ENCODE measurements at places on chromosomes 5 and 9.
A peak's percentile ranks its signal among the peaks of the same experiment; 100 is the strongest.

GRCh38 chr5:17252543-17252942 lies 35.1 kb downstream of the BASP1 start:
- DNase-seq: no peak

DNA sequence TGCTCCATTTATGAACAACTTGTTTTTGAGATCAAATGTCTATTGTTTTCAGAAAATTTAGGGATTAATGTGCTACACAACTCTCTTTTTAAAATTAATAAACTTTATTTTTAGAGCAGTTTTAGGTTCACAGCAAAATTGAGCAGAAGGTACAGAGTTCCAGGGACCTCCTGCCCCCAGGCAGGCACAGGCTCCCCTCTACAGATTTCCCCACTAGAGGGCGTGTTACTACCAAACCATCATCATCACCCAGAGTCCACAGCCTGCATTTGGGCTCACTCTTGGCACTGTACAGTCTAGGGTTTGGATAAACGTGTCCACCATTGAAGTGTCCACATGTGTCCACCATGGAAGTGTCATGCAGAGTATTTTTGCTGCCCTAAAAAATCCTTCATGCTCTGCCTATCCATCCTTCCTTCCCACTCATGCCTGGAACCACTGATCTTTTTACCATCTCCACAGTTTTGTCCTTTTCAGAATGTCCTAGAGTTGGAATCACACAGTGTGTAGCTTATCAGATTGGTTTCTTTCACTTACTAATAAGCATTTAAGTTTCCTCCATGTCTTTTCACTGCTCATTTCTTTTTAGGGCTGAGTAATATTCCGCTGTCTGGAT lies 61.7 kb downstream of the MRPL36 start:
- no peak for DNase-seq

DNA sequence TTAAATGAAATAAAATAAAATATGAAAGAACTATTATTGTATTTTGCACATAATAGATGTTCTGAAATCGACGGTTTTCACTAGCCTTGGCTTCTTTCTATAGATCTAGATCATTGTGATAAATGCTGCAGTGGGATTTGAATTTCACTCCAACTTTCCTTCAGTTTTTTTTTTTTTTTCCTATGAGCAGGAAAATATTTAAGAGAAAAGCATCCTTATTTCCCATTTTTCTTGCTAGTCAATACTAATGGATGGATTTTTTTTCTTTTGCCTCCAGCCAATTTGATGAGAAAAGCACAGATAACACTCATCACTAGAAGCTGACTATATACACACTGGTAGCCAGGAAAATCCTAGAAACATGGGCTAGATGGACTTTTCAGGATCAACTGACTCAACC lies 249.0 kb downstream of the NFIB start:
- no peak for DNase-seq

DNA sequence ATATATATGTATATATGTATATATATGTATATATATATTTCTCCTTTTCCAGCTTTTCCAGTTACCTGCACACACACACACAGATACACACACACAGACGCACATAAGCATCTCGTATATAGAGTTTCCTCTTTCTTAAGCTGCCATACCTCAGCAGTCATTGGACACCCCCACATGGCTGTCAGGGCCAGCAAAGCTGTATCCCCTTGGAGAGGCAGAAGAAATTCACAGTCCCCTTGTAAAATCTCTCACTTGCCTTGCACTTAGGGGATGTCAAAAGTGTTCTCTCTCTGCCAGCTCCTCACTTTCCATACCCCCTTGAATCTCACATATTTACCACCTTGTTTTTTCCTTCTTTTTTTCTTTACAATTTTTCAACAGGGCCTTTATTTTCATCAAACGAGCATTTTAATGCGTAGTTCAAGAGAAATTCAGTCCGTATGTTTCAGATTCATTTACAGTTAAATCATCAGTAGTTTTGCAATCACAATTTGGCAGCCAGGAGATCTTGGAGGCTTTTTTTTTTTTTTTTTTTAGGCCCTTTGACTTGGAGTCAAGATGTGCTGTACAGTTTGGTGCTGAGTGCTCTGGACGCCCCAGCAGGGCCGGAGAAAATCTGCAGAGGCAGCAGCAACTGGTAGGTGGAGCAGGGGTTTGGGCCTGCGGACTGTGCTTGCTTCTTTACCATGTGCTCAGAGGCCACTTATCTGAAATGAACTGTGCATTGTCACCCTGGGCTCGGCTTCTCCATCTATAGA lies 244.9 kb upstream of the KLF4 start:
- no peak for DNase-seq

DNA sequence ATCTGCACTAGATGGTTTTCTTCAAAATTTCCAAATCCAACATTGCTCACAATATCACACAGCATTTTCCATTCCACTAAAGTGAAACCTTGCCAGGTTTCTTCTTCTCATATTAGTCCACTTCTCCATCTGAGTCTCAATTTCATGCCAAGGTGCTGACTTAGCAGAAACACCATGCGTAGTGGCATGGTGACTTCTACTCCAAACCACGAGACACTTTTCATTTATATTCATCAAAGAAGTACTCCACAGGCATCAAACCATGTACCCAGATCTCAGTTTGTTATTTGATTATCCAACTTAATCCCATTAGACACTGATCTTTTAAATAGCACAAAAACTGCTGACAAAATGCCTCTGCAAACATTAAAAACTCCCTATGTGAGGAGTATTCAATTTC lies 233.4 kb upstream of the ITGA1 start:
- DNase-seq: no peak

- no peak for DNase-seq
Observed at GRCh38 chr5:87278590-87279100, 11.0 kb downstream of the RASA1 start.

- no peak for DNase-seq
Observed at GRCh38 chr9:7058473-7058872, 300.7 kb downstream of the KDM4C start.

GRCh38 chr5:5313101-5313635 lies 109.3 kb upstream of the ICE1 start:
- DNase-seq: no peak

DNA sequence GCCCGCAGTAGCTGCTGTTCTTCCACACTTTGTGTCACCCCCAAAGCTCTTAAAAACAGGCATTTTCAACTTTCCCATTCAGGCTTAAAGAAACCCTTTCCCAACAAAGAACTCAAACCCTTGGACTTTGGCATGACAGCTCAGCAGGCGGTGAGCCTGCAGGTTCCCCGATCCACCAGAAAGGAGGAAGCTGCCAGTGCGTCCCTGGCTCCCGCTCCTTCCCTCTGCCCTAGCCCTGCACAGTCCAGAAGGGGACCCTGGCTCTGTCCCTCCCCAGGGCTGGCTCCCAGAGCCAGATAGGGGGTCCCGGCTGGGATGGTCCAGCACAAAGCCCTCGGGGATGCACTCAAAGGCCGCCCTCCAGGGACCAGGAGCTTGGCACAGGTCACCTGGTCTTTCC lies 9.6 kb downstream of the SLC9A3 start:
- no peak for DNase-seq

GRCh38 chr5:1436681-1437080 lies 8.6 kb downstream of the SLC6A3 start:
- no peak for DNase-seq

GRCh38 chr5:130870691-130871090 lies 294.4 kb downstream of the HINT1 start:
- no peak for DNase-seq

DNA sequence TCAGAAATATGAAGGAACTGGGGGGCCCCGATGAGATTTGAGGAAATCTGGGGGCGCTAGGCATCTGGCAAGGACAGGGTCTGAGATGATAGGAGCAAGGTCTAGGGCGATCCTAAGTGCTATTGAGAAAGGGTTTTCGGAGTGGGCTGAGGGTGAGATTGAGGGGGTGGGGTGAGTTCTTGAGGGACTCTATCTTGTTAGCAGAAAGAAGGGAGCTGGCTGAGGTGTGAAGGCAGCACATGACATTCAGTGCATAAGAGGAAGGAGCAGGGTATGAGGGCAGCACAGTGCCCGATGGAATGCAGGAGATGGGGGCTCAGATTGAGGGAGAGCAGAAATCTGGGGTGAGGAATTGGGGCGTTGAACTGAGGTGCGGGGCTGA lies 640 bp downstream of the TRIM32 start:
- DNase-seq: no peak

DNA sequence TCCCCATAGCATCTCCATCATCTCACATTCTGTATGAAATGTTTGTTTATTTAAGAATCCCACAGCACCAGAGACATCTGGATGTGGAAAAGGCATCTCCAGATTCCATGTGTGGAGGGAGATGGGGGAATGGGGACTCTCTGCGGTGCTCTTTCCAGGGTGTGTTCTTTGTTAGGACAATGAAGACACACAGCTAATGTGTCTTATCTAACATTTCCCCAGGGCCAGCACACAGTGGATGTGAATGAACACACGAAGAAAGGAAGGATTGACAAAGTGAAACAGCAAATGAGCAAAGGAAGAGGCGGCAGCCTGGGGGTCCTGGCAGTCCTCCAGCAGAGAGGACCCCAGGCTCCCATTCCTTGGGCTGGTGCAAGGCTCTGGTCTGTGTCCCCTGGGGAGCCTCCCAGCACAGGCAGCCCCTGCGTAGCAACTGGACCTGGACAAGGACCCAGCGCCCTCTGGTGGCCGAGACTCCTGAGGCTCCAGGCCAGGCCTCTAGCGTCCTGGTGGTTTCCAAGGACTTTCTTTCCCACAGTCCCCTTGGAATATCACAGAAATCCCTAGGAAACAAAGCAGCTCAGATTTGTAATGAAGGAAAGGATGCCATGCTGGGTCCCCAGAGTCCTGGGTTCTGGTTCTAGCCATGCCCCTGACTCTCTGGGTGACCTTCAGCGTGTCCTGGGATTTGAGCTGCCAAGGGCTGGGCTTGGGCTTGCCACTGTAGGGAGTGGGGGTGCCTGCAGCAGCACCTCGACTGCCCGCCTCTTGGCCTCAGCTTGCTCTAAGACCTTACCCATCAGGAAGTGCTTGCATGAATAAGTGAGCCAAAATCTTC lies 3.5 kb upstream of the PDLIM7 start:
- peak; percentile 65 for DNase-seq

- DNase-seq: no peak
Observed at GRCh38 chr5:120546922-120547321, 82.8 kb downstream of the PRR16 start.

GRCh38 chr5:136203303-136203922 lies 10.5 kb upstream of the SMIM32 start:
- no peak for DNase-seq

- no peak for DNase-seq
Observed at GRCh38 chr9:75889977-75890471, 449 bp upstream of the PCSK5 start.

DNA sequence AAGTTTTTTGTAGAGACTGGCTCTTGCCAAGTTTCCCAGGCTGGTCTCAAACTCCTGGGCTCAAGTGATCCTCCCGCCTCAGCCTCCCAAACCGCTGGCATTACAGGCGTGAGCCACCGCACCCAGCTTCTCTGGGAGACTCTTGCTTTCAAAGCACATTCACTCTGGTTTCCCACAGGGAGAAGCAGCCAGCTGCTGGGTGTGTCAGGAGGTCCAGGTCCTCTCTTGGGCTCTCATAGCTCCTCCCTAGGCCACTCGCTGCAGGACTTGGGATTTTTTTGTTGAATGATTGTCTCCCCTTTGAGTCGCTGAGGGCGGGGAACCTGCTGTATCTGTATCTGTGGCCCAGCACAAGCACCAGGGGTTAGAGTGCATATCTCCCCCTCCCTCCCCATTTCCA lies 68.4 kb upstream of the RAPGEF1 start:
- DNase-seq: no peak

GRCh38 chr9:114496011-114496410 lies 9.3 kb downstream of the WHRN start:
- DNase-seq: no peak

DNA sequence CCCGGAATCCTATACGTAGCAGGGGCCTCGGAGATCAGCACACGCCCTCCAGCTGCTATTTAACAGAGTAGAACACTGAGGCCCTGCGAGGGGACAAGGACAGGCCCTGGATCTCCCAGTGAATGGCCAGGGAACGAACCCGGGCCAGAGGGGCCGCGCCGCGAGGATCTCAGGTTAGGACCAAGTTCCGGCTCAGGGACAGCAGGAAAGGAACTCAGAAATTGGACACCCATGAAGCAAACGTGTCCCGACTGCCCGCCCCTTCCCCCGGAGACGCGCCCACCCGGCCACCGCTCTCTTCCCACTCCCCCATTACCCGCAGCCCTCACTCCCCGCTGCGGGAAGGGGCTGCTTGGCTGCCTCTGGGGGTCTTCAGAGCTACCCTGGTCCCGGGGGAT lies 1.0 kb upstream of the FOXE1 start:
- no peak for DNase-seq

GRCh38 chr5:172144931-172145869 lies 42.8 kb downstream of the STK10 start:
- DNase-seq: no peak

DNA sequence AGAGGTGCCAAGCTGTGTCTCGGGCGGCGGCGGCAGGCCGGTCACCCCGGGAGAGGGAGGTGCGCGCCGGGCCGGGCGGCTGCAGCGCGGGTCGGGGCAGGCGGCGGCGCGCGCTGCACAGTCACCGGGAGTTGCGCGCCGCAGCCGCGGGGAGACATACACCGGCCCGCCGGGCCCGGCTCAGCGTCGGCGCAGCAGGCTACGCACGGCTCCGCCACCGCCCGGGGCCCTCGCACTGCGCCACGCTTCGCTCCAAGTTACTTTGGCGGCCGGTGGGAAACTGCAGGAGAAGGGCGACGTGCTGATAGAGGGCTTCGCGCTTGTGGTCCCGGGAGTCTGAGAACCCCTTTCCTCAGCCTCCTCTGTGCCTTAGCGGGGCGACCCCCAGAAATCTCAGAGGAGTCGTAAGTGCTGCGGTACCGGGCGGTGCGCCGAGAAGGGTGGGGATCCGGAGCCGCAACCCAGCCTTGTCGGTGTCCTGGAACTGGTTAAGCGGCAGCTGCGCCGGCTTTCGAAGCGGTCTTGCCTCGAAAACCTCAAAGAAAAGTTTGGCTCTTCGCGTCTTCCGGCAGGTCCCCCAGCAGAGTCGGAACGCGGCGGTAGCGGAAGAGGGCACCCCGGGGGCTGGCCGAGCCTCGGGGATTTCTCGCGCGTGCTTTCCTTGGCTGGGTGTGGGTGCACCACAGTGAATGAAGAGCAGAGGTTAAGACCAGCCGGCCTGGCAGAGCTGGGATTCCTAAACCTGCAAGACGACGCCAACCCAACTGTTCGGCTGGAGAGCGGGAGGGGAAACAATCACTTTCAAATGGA lies at the start of gene EFNA5:
EFNA5 (minus strand) TSS at position 6 of the 810 bp plus-strand sequence.
- peak; percentile 23 for DNase-seq
